ENCODE measurements at places on chromosomes 7 and 10.
A peak's percentile ranks its signal among the peaks of the same experiment; 100 is the strongest.

DNA sequence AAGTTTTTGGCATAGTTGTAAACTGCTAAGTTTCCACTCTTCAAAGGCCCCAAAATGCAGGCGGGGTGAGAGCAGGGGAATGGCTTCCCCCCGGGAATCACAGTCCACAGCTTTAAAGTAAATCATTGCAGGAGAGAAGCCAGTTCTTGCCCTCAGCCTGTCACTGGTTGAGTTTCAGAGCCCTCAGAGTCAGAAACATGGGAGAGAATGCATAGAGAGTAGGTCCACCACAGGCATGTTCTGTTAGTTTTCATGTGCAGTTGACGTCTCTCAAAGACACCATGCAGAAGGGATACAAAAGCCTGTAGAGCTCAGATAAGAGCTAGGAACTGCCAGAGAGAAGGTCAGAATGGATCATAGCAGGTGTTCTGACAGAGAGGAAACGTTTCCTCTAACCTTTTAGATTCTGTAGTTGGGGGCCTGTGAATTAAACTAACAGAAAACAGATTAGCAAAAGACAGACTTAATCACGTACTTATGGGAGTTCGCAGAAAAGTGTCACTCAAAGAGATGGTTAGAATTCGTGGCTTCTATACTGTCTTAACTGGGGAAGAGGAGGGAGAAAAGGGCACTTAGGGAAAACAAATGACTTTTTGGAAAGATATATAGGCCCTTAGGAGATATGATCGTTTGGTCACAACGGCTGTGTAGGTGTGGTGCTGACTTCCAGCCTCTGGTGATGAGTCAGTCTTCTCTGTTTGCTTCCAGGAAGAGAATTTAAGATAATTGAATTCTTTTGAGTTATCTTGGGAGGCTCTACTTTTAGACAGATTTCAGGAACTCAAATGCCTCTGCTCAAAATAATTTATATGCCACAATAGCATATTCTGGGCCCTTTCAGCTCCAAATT lies 48.0 kb upstream of the MSRB2 start:
- no peak for DNase-seq

- no peak for DNase-seq
These were observed 212.6 kb upstream of the FZD8 start for GRCh38 chr10:35854661-35855060.

- peak; percentile 66 for DNase-seq
These were observed 982 bp downstream of the COBL start for GRCh38 chr7:51315393-51316261.

DNA sequence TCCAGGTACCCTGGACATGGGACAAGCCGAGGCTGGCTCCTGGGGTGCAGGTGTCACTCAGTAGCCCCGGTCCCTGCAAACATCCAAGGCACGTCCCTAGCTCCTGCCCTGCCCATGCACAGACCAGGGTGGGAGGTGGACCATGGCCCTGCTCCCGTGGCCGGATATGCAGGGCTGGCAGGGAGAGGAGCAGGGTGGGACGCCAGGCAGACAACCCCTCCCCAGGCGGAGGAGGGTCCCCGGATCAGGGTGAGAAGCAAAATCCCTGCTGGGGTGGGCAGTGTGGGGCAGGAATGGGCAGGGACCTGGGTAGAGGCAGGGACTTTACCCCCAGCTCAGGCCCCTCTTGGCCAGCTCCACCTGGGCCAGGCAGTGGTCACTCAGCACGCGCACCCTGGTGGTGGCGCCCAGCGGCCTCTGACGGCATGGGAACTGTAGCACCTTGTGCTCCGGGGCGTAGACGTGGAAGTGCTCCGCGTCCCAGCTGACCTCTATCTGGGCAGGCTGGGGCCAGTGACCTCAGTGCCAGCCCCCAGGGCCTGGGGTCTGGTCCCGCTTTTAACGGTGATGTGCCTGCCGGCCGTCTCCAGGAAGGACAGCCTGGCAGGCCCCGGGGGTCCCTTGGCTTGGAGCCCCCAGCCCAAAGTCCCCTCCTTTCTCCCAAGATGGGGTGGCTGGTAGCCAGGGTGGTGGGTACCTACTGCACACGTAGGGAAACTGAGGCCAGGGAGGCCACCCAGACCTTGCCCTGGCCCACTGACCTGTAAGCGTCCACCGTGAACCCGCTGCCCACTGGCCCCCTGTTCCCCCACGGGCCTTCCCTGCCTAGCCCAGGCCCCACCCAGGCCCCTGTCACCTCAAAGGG lies 1.2 kb downstream of the GRIFIN start:
- DNase-seq: no peak

GRCh38 chr10:59885430-59886134 lies 20.8 kb downstream of the CCDC6 start:
- DNase-seq: no peak

DNA sequence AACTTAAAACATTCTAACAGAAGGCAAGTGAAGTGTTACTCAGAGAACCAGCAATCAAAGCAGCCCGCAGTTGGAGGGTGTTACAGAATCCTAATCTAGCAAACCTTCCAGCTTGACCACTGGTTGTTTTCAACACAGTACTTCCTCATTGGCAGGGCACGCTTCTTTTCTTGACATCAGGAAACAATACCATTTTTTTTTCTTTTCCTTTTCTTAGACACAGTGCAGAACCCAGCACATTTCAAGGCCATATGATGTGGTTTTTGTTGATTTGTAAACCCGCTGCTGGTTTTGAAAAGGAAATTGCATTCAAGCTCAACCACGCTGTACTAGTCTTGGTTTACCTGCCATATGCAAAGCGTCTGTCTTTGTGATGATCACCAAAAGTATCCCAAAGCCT lies 33.4 kb downstream of the RHOBTB1 start:
- no peak for DNase-seq

GRCh38 chr7:133434246-133434865 lies 181.5 kb downstream of the EXOC4 start:
- no peak for DNase-seq

DNA sequence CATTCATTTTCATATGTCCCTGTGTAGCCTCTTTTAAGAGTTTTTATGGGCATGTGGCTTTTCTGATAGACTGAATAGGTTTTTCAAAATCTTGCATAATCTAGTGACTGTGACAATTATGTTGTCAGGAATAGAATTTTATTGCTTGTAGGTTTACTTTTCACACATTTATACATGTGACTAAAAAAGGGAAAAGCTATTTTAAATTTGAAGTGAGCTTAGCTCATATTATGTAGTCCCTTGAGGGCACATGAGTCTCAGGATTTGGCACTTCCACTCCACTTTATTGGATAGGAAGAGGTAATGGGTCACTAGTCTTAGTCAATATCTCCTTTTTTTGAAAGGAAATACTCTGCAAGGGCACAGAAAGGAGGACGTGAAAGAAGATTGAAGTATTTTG lies 247.3 kb downstream of the SUGCT start:
- no peak for DNase-seq
